ENCODE measurements at places on chromosomes 7 and 10.
A peak's percentile ranks its signal among the peaks of the same experiment; 100 is the strongest.

- peak; percentile 15 for DNase-seq
Observed at GRCh38 chr7:106866298-106867281, 1.5 kb downstream of the PIK3CG start.

GRCh38 chr10:112775381-112775780 lies 174.7 kb upstream of the TCF7L2 start:
- no peak for DNase-seq

GRCh38 chr7:4769761-4770160 lies 5.7 kb upstream of the AP5Z1 start:
- no peak for DNase-seq

DNA sequence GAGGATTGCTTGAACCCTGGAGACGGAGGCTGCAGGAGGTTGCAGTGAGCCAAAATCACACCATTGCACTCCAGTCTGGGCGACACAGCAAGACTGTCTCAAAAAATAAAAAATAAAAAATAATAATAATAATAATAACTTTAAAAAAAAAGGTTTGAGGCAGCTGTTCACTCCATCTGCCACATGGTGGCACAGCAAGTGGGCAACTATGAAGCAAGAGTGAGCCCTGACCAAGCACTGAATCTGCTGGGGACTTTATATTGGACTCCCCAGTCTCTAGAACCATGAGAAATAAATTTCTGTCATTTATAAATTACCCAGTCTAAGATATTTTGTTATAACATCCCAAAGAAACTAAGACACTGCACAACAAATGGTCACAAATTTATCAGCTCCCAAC lies 14.6 kb upstream of the BRI3 start:
- DNase-seq = no peak

GRCh38 chr7:105345725-105346124 lies 43.0 kb downstream of the SRPK2 start:
- DNase-seq = no peak

DNA sequence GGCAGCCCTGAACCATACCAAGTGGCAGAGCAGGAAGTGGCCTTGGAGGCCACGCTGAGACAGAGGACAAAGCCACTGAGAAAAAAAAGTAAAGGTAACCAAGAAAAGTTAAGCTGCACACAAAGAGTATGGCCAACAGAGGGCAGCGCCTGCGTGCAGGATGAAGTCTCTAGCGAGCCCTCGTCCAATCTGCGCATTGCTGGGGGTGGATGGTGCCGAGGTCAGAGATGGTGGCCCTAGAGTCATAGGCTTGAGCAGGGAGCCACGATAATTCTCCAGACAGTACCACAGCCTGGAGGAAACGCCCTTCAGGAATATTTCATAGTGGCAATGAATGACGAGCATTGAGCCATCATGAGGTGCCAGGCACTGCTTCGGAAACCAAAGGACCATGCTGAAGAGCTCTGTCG lies 9.7 kb downstream of the ATP6V0E2 start:
- peak; percentile 72 for DNase-seq

- no peak for DNase-seq
Observed at GRCh38 chr10:10869592-10869991, 148.1 kb upstream of the CELF2 start.

- peak; percentile 68 for DNase-seq
Observed at GRCh38 chr10:24617771-24618396, 105.8 kb downstream of the ARHGAP21 start.

DNA sequence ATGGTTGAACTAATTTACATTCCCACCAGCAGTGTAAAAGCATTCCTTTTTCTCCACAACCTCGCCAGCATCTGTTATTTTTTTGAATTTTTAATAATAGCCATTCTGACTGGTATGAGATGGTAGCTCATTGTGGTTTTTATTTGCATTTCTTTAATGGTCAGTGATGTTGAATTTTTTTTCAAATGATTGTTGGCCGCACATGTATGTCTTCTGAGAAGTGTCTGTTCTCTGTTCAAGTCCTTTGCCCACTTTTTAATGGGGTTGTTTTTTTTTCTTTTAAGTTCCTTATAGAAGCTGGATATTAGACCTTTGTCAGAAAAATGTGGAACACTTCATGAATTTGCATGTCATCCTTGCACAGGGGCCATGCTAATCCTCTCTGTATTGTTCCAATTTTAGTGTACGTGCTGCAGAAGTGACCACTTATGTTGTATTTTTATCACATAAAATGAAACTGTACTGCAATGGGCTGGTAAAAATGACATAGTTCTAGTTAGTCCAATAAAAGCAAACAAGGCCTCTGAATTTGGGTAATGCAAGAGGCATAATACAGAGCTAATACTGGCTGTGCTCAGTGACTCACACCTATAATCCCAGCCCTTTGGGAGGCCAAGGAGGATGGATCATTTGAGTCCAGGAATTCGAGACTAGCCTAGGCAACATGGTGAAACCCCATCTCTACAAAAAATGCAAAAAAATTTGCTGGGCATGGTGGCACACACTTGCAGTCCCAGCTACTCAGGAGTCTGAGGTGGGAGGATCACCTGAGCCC lies 70.3 kb downstream of the ABI1 start:
- no peak for DNase-seq

DNA sequence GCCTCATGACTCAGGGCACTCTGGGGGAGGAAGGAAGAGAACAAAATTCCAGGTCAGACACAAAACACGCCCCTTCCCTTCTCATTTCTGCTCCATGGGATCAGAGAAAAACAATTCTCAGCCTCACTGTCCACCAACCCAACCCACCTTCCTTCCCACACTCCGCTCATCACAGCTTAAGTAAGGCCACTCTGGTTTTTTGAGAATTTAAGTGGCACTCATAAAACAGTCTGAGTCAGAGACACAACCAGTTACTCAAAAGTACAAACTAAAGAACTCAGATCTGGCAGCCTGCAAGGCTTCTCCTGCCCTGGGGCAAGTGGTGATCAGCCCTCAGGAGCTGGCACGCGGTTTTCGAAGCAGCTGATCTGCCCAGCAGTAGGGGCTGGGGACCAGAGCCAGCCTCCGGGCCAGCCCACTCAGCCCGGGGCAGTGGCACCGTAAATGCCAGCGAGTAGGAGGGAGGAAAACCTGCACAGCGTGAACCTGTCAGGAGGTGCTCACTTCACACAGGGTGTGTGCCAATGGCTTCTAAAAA lies 39.1 kb upstream of the ABLIM1 start:
- DNase-seq = no peak

GRCh38 chr7:121302214-121302745 lies 26.5 kb upstream of the WNT16 start:
- no peak for DNase-seq

GRCh38 chr7:90621125-90621746 lies 25.1 kb downstream of the CDK14 start:
- DNase-seq = no peak

- no peak for DNase-seq
Observed at GRCh38 chr7:67692425-67692824, 695.8 kb downstream of the TYW1 start.

DNA sequence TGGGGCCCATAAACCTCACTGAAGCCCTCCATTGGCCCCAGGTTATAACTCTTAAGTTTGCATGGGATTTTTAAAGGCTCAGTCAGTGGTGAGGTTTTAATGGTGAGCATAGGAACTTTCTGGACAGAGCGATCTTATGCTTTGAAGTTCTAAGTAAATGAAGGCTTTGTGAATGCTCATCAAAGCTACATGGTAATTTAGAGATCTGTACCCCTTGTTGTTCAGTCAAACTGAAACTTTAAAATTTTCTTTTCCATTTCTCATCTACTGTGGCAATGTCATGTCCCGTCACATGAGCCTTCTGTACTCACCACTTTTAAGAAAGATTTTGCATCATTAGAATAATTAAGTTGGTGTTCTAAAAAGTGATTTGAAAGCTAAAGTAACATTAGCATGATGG lies 39.9 kb downstream of the CHN2 start:
- no peak for DNase-seq

- DNase-seq = peak; percentile 13
Observed at GRCh38 chr7:30163231-30163894, 28.6 kb downstream of the MTURN start.

GRCh38 chr10:6445671-6446316 lies 134.3 kb downstream of the PRKCQ start:
- DNase-seq = peak; percentile 79

DNA sequence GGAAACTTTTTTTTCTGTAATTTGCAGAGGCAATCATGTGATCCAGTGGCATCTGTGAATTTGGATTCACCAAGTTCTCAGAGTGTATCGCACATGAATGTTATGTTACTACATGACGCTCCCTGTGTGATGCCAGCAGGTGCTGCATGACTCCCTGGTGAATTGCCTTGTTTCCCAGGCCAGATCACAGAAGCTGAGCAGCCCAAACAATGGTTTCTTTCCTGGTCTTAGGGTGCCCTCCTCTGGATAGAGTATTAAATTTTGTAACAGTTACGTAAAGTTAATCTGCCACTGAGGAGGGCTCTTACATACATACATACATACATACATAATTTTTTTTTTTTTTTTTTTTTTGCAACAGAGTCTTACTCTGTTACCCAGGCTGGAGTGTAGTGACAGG lies 3.6 kb downstream of the ZSCAN21 start:
- peak; percentile 34 for DNase-seq

DNA sequence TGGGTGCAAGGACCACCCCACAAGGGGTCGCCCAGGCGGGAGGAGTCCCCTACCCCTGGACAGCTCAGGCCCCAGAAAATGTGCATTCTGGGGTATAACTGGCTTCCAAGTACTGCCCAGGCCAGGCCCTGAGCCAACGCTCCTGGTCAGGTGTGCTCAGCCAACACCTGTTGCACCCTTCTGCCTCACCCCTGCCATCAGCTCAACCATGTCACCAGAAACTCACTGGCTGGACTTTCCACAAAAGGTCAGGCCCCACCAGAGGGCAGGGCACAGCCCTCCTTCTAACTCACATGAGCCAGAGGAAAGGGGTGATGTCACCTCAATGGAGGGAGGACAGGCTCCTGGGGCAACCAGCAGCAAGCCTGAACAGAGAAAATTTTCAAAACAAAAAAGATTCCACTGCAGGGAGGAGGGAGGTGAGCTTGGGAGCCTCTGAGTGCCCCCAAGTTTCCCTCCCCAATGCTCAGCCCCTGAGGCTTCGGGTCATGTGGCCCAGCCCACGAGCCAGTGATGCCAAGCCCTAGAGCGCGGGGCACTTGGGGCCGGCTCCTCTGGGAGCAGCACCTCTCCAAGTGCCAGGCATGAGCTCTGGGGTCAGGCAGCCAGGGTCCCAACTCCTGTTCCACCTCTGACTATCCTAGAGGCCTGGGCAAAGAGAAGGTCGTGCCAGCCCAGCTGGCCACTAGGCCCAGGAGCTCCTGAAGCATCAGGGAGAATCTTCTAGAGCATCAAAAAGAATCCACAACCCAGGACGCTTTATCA lies 2.2 kb downstream of the OGDHL start:
- DNase-seq = no peak

DNA sequence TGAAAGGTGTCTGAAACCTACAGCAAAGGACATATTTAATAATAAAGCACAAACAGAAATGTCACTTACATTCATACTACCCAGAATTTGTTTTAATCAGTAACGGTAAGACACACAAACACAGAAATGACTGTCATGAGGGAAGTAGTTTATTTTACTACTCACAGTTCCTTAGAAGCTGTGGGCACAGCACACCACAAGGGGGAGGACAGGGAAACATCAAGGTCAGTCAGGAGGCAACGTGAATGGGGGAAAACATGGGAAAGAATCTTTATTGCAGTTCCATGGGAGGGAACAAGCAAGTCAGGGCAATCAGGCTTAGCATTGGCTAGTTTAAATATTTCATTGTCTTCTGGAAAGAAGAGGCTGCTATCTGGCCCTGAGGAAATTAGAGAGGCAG lies 123.8 kb upstream of the PDSS1 start:
- DNase-seq = no peak

GRCh38 chr10:30857803-30858202 lies 173.9 kb downstream of the ZNF438 start:
- DNase-seq = no peak

GRCh38 chr10:52566471-52567246 lies 205.9 kb downstream of the MBL2 start:
- DNase-seq = no peak

DNA sequence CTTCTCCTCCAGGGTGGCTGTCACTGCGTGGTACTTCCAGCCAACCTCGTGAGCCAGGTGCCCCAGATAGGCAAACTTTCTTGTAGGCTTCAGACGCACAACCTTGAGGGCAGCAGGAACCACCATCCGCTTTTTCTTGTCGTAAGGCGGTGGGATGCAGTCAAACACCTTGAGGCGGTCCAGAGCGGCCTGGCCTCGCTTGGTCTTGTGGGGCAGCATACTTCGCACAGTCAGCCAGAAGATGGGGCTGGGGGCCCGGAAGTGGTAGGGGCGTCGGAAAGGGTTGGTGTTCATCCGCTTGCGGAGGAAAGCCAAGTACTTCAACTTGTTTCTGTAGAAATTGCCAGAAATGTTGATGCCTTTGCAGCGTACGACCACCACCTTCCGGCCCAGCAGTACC lies 17.4 kb downstream of the SHOC2 start:
- DNase-seq = no peak

DNA sequence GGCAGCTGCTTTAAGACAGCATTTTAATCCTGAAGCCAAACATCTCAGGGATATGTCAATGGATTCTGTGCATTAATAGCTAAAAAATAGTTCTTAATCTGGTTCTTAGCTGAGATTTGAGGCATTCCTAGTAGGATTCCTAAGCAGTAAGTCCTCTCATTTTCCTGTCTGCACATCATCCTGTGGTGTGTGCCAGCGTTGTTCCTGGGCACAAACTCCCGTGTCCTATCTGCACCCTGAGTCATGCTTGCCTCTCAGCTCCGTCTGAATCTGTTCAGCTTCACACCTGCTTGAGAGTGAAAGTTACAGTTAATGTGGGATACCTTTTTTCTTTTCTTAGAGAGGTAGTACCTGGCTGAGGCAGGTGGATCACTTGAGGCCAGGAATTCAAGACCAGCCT lies 19.5 kb downstream of the BAG3 start:
- DNase-seq = no peak

DNA sequence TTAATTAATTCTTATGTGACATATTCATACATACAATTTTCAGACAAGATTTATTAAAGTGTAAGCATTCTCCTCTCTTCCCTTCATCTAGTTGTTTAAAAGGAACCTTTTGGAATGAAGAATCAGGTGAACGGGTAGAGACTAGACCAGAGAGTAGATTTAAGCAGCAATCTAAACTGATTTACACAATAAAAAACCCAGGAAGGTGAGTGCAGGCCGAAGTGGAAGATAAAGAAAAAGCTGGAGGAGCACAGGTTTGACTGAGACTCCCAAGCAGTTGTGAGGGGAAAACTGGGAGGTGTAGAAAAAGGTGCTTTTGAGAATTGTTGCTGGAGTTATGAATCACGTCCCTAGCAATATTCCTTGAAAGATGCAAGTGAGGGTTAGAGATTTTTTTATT lies 601.1 kb downstream of the SORCS1 start:
- DNase-seq = no peak

- DNase-seq = no peak
Observed at GRCh38 chr10:124599588-124600050, 138.0 kb downstream of the LHPP start.

- no peak for DNase-seq
Observed at GRCh38 chr10:128365156-128365725, 239.0 kb upstream of the MKI67 start.

All from CD4-positive, alpha-beta T cell treated with Interleukin-17A for 4 hours (primary cell).